ENCODE measurements at places on chromosomes 2 and 18.

GRCh38 chr2:127115471-127116199 lies 8.7 kb upstream of the BIN1 start:
- DNase-seq = no peak

DNA sequence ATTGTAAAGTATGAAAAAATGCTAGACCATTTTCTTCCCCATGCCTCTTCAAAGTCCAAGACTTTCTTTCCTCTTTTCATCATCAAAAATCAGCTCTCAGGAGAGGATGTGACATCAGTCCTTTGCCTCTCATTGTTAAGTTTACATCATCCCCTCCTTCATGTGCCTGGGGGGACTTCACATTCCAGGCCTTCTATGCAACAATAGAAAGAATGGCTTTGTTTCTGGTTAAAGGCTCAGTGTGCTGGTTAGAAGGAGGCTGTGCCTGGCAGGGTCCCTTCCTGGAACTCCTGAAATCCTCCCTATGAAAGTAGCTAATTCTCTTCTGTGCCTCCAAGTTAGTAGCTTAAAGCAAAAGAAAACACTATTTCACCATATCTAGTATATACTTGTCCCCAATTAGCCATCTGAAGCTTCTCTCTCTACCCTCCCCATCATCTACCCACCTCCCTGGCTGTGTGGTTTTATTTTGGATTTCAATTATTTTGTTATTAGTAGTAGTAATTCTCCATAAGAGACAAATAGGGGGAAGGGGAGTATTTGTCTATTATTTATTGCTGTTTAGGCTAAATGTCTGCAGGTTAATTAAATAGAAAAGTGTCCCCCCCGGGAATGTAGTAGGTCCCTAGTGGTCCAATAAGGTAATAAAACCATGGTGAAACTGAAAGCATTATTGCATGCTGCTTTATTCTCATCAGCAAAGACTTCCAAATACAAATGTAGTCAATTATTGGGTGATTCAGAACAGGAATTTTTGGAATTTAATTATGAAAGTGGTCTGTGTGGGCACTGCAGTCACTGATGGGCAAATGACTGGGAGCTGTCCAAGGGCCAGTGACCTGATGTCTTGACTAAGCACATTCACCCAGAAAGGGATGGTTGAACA lies 69.0 kb downstream of the CPO start:
- no peak for DNase-seq

DNA sequence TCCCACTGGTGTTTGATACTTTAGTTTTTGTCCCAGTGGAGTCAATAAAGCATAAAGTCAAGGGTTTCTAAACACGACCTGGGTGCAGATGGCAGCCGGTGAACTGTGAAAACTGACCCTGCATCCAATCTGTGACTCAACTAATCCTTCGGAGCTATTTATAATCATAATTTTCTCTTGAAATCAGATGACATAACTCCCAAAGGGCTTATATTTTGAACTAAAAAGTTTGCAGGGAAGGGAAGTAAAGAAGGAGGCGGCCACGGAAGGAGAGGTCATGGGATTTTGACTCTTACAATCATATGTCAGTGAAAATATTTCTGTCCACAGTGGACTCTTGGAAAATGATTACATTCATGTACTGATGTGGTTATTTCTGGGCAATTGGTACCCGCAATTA lies 178.5 kb downstream of the PDE1A start:
- no peak for DNase-seq

DNA sequence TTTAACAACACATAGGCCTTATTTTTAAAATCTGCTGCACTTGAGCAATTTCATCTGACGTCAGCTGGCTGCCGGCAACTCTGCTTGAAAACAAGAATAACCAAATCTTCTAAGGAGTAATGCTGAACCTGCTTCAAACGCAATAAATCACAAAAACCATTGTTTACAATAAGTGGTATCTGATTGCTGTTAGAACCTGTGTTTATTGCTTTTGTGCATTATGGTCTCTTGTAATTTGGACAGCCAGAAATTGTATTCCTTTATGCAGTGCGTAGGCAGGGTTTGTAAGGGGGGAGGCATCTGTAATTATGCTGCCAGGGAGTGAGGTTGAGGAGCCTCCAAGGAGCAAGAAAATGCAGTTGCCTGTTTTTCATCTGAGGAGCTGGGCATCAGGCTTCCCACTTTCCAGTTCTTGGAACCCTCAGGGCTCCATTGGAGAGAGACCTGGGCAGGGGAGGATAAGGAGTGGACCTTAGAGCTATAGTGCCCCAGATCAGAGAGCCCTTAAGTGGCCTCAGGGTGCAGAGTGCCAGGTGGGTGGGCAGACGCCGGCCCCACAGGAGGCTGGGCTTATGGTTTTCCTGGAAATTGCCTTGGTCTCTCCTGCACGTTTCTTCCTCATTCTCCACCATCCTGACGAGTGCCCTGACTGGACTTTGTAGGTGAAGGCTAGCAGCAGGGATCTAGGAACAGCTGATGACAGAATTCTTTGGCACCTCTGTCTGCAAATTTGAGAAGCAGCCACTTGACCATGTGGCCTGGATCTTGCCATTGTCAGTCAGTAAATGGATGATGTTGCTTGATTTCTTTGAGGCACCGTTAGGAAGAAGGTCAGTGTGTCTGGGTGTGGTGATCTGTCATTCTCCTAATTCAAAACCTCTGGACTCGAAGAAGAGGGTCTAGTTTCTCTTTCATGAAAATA lies 129.2 kb downstream of the KLHL29 start:
- no peak for DNase-seq

DNA sequence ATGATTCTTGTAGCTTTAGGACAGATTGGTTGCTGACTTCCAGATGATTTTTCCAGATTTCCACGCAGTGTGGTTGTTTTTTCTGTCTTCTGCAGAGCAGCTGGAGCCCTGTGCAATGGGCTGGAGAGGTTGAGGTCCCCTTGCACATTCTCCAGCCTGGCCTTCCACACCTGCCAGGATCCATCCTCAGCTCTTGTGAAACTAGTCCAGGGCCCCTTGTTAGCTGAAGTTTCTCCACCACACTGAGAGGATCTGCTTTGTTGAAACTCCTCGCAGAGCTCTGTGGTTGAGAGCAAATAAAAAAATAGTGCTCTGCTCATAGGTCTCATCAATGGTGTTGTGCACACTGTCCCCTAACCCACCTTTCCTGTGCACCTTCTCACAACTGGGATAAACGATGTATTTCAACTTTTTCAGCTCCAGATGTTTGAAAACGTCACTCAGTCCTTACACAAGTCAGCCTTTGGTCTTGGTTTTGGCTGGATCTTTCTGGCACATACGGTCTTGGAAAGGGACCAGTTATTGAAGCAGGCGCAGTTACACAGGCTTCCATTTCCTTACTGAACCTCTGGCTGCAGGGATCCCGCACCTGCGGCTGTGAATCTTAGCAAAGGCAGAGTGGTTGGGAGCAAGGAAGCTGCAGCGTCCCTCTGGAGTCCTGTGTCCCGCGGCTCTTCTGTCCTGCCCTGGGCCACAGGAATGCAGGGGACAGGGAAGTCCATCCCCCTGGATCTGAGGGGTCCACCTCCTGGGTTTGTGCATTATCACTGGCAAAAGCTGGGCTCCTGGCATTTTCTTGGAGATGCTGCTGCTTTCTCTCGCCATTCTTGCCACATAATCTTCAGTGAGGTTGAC lies 272.0 kb upstream of the DSEL start:
- DNase-seq = no peak

- DNase-seq = no peak
Measured at GRCh38 chr2:234961784-234962183, 10.0 kb downstream of the SH3BP4 start.

GRCh38 chr2:8851811-8852560 lies 14.6 kb upstream of the KIDINS220 start:
- DNase-seq = no peak

- DNase-seq = no peak
Measured at GRCh38 chr18:8735274-8735673, 29.9 kb downstream of the MTCL1 start.

DNA sequence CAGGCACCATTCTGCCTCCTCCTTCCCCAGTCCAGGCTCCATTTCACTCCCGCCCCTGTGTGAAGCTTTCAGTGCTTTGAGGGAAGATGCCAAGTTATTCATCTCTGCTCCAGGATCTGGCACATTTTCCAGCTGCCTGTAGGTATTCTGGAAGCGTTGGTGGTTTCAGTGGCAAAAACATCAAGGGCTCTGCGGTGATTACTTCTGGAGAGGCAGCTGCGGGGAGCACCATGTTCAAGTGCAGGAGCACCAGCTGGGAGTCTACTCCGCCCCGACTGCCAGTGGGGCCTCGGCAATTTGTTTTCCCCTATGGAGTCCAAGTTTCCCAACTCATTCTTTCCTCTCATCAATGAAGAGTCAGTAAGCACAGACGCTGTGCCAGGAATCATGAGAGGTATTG lies 211.7 kb downstream of the CLIP4 start:
- no peak for DNase-seq

DNA sequence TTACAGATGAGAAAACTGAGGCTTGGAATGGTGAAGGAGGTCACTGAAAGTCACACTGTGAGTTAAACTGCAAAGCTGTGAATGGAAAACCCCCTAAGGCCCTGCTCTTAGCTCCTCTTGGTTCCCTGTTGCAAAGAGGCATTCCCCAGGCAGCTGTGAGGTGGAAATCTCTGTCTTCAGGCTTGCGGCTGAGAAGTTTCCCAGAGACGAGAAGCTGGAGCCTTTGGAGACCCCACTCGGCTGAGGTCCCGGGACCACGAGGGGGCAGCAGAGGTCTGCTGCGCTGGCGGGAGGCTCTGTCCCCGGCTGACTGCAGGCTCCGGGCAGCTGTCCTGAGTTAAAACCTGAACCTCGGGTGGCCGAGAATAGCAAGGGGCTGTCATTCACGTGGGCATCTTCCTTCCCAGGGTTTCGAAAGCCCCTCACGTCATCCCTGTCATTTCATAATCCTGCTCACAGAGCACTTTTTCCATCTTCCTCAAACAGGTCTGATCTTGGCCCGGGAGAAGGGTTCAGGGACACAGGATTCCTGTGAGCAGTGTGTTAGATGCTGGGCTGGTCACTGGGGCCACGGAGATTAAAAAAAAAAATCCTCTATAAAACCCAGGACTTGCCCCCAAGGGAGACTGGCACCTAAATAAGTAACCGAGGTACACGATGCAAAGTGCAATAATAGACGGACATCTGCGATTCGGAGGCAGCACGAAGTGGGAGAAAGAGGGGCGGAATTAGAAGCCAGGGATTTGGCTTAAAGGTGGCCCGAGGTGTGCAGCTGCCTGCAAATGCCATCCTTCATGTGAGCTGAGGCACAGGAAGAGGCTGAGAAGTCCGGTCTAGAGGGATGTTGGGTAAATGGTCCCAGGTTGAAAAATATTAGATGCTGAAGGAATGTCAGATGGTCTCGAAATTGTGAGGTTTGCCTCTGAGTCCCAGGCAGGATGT lies 24.6 kb upstream of the ATOH8 start:
- peak; percentile 40 for DNase-seq

DNA sequence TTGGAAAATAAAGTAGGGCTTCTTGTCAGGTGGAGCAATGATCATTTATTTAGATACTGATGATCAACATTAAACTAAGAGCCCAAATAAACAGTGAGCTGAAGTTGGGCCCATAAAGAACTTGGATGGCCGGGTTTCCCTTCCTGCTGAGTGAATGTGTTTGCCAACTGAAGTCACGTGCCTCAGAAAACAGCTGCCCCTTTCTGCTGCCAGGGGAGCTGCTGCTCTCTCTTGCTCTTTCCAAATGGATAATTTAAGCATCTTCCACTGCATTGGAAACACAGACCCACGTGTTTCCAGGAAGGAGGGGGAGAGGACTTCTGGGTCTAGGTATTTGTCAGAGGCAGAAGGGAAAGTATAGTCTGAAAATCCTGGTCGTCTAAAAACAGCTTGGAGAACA lies 22.9 kb upstream of the NCKAP5 start:
- no peak for DNase-seq

- DNase-seq = no peak
Measured at GRCh38 chr2:63012541-63012940, 38.1 kb upstream of the OTX1 start.

DNA sequence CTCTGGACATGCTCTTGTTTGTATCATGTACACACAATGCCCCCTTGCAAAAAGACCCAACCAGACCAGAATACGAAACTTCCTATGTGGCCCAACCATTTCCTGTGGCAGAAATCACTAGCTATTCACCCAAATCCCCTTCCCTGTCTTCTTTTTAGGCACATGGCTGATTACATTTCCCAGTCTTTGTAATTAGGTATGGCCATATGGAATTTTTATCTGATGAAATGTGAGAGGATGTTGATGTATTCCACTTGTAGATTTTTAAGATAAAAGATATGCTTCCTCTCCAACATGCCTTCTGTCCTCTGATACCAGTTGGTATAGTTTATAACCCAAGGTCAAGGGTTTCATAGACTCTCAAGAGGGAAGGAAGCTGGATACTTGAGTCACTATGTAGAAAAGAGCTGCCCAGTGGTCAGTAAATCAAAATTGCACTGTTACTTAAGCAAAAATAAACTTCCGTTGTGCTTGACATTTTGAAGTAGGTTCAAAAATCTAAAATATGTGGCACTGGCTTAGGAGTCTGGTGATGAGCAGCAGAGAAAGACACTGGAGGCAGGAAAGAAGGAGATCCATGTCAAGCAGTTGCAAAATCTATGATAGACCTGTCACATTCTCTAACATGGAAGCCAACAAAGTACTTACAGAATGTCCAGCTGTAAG lies 297.4 kb downstream of the SMAD2 start:
- DNase-seq = no peak

DNA sequence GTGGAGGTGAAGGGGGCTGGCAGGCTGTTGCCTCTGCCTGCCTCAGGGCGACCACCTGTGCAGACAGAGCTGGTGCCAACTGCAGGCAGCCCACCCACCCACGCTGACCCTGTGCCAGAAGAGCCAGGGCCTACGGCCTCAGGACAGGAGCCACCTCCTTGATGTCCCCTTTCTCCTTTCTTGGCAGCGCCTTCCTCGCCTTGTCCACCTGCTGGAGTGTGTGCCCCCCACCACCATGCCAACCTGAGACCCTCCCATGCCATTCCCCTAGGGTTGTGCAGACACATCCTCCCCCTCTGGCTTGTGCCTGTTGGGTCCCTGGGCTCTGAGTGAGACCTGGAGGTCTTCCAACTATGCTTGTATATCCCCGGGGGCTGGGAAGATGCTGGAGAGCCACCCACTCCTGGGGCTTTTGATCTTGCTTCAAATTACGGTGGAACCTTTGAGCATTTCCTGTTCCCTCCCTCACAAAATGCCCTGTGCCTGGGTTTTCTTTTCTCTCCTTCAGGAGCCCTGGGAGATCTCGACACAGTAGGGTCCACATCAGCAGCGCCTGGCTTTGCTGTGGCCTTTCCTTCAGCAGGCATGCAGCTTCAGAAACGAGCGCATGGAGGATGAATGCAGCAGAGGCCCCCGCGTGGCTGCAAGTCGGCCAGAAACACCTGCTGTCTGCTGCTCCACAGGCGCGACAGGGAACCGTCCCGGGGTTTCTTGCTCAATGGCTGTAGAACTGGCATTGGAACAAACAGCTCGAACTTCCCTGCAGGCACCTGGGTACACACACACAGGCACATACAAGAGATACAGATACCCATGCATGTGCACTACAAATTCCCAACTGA lies 65.9 kb upstream of the SH3RF3 start:
- no peak for DNase-seq

DNA sequence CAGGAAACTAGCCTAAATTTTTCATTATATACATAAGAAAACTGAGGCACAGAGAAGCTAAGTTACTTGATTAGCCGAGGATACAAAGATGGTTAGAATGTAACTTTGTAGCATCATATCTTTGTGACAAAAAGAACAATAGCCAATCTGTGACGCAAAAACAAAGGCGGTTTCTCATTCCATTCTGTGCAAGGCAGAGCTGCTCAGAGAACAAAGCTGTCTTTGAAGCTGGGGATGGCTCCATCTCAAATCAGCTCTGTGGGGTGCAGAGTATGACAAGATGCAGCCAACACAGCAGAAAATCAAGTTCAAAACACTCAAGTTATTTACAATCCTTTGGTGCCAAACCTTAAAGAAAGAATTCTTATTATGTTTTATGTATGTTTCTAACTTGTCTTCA lies 81.9 kb upstream of the VWC2L start:
- DNase-seq = no peak

- no peak for DNase-seq
Measured at GRCh38 chr2:154740361-154740760, 41.9 kb downstream of the KCNJ3 start.
